ENCODE measurements at places on chromosomes 5 and 9. TPM values are rescaled to one million over a fixed set of nuclear protein-coding genes. Genes with fewer than 3 reads are reported as not detected.

DNA sequence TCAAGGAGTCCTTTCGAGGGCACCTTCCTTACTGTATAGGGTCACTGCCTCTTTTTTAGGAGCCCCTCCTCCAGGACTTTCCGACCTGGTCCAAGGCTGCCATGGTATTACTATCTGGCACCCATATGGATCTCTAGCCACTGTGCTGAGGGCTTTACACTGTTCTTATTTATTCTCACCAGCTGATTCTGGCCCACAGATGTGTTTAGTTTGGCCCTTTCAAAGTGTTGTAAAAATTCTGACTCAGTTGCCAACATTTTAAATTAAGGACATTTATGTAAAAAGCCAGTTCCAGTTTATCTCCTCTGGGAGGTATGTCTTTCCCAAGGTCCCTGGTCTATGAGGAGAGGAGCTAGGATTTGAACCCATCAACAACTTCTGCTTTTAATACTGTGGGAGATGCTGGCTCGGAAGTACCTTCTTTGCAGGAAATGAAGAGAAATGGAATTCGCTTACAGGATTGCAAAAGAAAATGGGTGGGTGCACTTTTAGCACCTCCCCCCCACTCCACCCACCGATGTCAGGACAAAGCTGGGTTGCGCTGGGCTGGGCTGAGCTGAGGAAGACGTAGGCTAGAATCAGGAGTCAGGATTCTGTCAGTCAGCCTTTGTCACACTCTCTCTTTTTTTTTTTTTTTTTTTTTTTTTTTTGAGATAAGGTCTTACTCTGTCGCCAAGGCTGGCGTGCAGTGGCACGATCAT, 7.8 kb downstream of the JADE2 start:
- no peak overlapping the region for H3K27ac ChIP-seq
- peaks cover 53% of the 10 kb centered on the region for H3K4me1 ChIP-seq
- DNase-seq, result peak; percentile 60
- H3K36me3 ChIP-seq, result peaks cover 4% of the 10 kb centered on the region
- no peak overlapping the region for H3K4me3 ChIP-seq

GRCh38 chr5:90223756-90224155, 185.8 kb downstream of the CETN3 start:
- no peak overlapping the region for H3K4me3 ChIP-seq
- DNase-seq, result no peak
- no peak overlapping the region for H3K27ac ChIP-seq
- H3K4me1 ChIP-seq, result no peaks in the 10 kb centered on the region

KLF4 gene
- 63.8 TPM for total RNA-seq

GRCh38 chr5:157020002-157020401, 38.9 kb downstream of the HAVCR1 start:
- H3K36me3 ChIP-seq, result no peaks in the 10 kb centered on the region
- no peak overlapping the region for H3K27ac ChIP-seq
- no peaks in the 10 kb centered on the region for H3K27me3 ChIP-seq
- H3K4me3 ChIP-seq, result no peak overlapping the region
- no peak for DNase-seq

- DNase-seq, result no peak
- H3K4me3 ChIP-seq, result no peak overlapping the region
- H3K36me3 ChIP-seq, result no peaks in the 10 kb centered on the region
Measured at GRCh38 chr9:16236882-16237281, 633.6 kb downstream of the BNC2 start.

SGCD gene
- 4.2 TPM for total RNA-seq

GRCh38 chr5:21723500-21723899, 1129.6 kb downstream of the CDH12 start:
- H3K4me3 ChIP-seq, result no peak overlapping the region
- no peak overlapping the region for H3K27ac ChIP-seq
- no peaks in the 10 kb centered on the region for H3K36me3 ChIP-seq
- no peak for DNase-seq
- no peaks in the 10 kb centered on the region for H3K4me1 ChIP-seq

- no peak overlapping the region for H3K4me3 ChIP-seq
- DNase-seq, result no peak
- peaks cover 4% of the 10 kb centered on the region for H3K4me1 ChIP-seq
- H3K27ac ChIP-seq, result peak overlapping the region; percentile 4
- H3K27me3 ChIP-seq, result no peaks in the 10 kb centered on the region
Measured at GRCh38 chr5:109455598-109456096, 45.9 kb upstream of the PJA2 start.

C5orf22 gene
- total RNA-seq, result 25.8 TPM

- H3K4me1 ChIP-seq, result peaks cover 65% of the 10 kb centered on the region
- DNase-seq, result peak; percentile 76
- H3K36me3 ChIP-seq, result no peaks in the 10 kb centered on the region
- no peak overlapping the region for H3K4me3 ChIP-seq
- no peaks in the 10 kb centered on the region for H3K27me3 ChIP-seq
Measured at GRCh38 chr5:175690025-175690424, 32.2 kb downstream of the HRH2 start.

- no peak for DNase-seq
- H3K4me3 ChIP-seq, result no peak overlapping the region
- no peaks in the 10 kb centered on the region for H3K4me1 ChIP-seq
- H3K36me3 ChIP-seq, result no peaks in the 10 kb centered on the region
Measured at GRCh38 chr9:109272045-109272444, 48.8 kb downstream of the EPB41L4B start.

OBP2B gene
- total RNA-seq, result not detected

DNA sequence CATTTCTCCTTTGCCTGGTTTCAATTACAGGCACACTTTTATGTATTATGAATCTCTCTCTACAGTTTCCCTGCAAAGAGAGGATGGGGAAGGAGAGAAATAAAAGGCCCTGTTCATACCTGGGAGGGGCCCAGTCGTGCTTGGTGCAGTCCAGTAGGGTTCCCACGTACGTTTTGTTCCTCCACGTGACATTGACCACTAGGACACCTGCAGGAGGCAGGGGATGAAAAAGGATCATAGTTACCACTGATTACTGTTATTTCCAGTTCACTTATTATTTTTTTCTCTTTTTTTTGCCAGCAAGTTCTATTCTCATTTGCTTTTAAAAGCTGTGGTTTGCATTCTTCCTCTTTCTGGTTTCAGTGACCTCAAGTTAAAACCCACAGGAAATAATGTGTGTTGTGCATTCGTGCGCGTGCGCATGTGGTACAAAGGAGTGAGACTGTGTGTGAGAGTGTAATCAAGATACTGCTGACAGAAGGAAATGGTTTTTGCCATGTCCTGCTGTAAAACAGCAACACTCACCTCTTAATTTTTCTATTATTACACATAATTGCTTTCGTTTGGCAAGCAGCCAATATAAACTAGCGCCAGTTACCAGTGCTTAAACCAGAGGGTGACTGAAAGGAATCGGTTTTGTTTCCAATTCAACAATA, 96.8 kb downstream of the ZNF608 start:
- no peaks in the 10 kb centered on the region for H3K36me3 ChIP-seq
- H3K27ac ChIP-seq, result peak overlapping the region; percentile 73
- peak; percentile 95 for DNase-seq

- no peak overlapping the region for H3K27ac ChIP-seq
- H3K4me3 ChIP-seq, result no peak overlapping the region
- no peaks in the 10 kb centered on the region for H3K4me1 ChIP-seq
- H3K36me3 ChIP-seq, result no peaks in the 10 kb centered on the region
Measured at GRCh38 chr5:73670731-73671130, 44.7 kb downstream of the ARHGEF28 start.

MYOZ3 gene
- total RNA-seq, result 0.60 TPM

LHX2 gene
- total RNA-seq, result 0.27 TPM

DNA sequence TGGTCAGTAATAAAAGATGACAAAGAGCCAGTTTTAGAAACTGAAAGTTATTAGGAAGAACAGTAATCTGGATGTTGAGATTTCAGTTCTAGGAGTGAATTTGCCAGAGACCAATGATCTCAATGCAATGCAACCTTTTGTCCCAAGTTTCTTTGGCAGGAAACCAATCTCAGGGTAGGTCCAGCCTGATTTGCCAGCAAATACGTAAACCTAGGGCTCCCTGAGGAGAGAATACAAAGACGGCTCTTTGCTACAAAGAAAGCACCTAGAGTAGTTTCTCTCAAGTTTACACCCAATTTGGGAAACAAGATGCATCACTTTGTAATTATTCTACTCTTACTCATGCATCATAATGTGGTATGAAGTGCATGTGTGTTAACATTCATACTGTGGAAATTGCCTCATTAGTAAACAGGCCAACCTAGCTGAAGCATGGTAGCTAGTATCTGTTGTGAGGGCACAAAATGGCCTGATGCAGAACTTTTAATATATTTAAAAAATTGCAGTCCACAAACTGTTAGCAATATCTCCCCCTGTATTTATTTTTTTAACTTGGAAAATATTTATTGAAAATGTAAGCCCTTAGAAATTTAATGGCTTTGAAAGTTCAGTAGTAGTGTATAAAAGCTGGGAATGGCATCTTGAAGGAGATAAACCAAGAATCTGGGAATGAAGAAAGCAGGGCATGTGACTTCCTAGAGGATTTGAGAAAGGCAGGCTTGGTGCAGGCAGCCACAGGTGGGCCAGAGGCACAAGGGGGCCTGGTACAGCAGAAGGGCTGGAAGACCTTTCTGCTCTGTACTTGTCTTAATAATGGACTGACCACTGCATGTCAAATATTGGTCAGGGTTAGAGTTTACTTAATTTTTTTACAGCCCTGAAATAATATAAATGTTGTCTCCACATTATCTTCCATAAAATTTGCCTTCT, 59.5 kb downstream of the MAST4 start:
- DNase-seq, result no peak
- no peaks in the 10 kb centered on the region for H3K27me3 ChIP-seq
- no peak overlapping the region for H3K4me3 ChIP-seq
- H3K27ac ChIP-seq, result no peak overlapping the region
- H3K36me3 ChIP-seq, result no peaks in the 10 kb centered on the region

DNA sequence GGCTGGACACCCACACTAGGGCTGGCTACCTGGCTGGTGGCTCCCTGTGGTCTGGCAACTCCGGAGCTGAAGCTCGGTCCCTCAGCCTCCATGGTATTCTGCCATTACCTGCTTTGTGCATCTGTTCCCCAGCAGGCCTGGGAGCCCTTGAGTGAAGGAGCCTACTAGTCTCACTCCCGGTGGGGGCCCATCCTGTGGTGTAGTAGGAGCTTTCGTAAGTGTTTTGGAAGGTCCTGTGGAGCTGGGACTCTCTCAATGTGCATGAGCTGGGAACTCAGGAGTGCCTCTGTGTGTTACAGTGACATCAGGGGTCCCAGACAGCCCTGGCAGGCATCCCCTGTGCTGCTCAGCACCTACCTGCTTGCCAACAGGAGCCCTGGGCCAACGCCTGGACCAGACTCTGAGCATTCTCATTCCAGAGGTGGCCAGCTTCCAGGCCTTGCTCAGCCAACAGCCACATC, 267.1 kb downstream of the GADD45G start:
- no peaks in the 10 kb centered on the region for H3K27me3 ChIP-seq
- H3K36me3 ChIP-seq, result no peaks in the 10 kb centered on the region
- H3K27ac ChIP-seq, result no peak overlapping the region

DNA sequence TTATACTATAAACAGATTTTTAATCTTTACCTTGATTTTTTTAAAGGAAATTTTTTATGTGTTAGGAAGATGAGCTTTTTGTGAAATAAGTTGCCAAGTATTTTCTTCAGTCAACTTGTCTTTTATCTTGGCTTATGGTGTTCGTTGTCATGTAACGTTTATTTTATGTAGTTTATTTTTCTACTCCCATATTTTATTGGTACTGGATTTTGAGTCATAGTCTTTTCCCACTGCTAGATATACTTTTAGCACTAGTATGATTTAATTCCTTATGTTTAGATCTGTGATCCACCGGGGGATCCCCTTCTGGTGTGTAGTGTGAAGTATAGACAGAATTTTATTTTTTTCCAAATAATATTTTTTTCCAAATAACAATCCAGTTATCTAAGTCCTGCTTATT, 54.2 kb downstream of the DENND4C start:
- DNase-seq, result no peak
- H3K27me3 ChIP-seq, result no peaks in the 10 kb centered on the region
- no peak overlapping the region for H3K4me3 ChIP-seq
- no peaks in the 10 kb centered on the region for H3K36me3 ChIP-seq

DNA sequence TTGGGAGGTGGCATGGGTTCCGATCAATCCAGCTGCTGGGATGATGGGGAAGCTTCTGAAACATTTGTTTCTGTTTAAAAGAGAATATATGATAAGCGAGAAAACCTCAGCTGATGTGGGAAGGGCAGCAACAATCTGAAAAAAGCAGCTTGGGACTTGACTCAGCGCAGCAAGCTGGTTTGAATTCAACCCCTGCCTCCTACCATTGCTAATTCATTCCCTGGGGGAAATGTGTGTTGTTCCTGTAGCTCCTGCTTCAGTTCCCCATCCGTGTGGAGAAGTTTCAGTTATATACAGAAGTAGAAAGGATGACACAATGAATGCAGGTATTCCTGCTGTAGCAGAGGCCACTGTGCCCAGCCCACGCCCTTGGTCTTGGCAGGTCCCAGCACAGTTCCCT, 145.1 kb downstream of the NXNL2 start:
- DNase-seq, result no peak
- H3K27me3 ChIP-seq, result no peaks in the 10 kb centered on the region
- no peaks in the 10 kb centered on the region for H3K4me1 ChIP-seq

- H3K4me3 ChIP-seq, result no peak overlapping the region
- no peaks in the 10 kb centered on the region for H3K27me3 ChIP-seq
- H3K36me3 ChIP-seq, result no peaks in the 10 kb centered on the region
Measured at GRCh38 chr5:102583276-102584124, 84.7 kb upstream of the SLCO6A1 start.

GKAP1 gene
- total RNA-seq, result 3.9 TPM

GRCh38 chr5:14492331-14492964, 89.1 kb upstream of the OTULINL start:
- no peak for DNase-seq
- H3K36me3 ChIP-seq, result peaks cover 46% of the 10 kb centered on the region
- H3K27ac ChIP-seq, result no peak overlapping the region
- H3K4me3 ChIP-seq, result no peak overlapping the region
- peaks cover 18% of the 10 kb centered on the region for H3K4me1 ChIP-seq

DNA sequence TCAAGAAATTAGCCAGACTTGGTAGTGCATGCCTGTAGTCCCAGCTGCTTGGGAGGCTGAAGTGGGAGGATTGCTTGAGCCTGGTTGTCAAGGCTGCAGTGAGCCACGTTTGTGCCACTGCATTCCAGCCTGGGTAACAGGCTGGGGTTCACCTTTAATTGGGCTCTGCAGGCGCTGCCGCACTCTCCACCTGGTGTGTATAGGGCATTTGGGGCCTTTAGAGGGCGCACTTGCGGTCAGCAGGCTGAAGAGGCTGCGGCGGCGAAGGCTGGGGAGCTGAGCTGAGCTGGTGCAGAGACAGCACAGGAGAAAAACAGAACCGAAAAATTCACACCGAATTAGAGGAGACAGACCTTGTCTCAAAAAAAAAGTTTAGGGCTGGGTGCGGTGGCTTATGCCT, 31.2 kb downstream of the CDK7 start:
- no peak overlapping the region for H3K27ac ChIP-seq
- H3K4me1 ChIP-seq, result no peaks in the 10 kb centered on the region
- no peak overlapping the region for H3K4me3 ChIP-seq
- DNase-seq, result peak; percentile 73
- no peaks in the 10 kb centered on the region for H3K36me3 ChIP-seq
- H3K27me3 ChIP-seq, result no peaks in the 10 kb centered on the region

- peaks cover 12% of the 10 kb centered on the region for H3K36me3 ChIP-seq
- H3K4me3 ChIP-seq, result no peak overlapping the region
- no peaks in the 10 kb centered on the region for H3K4me1 ChIP-seq
- no peak overlapping the region for H3K27ac ChIP-seq
- no peaks in the 10 kb centered on the region for H3K27me3 ChIP-seq
- DNase-seq, result no peak
Measured at GRCh38 chr9:69468380-69468779, 143.4 kb downstream of the ENTREP1 start.
